GM23248 (cell line): ENCODE measurements at places on chromosomes 3 and 15. TPM values are rescaled to one million over a fixed set of nuclear protein-coding genes. Genes with fewer than 3 reads are reported as not detected.
A peak's percentile ranks its signal among the peaks of the same experiment; 100 is the strongest.

The EMC7 gene
- polyA plus RNA-seq = 229 and 236 TPM in 2 replicates

The LSMEM2 gene
- not detected in 2 replicates for polyA plus RNA-seq

GRCh38 chr3:140276703-140277102 is 341.7 kb downstream of the CLSTN2 start:
- peak; percentile 48 for DNase-seq

GRCh38 chr3:172987273-172987672 is 153.8 kb downstream of the SPATA16 start:
- no peak for DNase-seq

DNA sequence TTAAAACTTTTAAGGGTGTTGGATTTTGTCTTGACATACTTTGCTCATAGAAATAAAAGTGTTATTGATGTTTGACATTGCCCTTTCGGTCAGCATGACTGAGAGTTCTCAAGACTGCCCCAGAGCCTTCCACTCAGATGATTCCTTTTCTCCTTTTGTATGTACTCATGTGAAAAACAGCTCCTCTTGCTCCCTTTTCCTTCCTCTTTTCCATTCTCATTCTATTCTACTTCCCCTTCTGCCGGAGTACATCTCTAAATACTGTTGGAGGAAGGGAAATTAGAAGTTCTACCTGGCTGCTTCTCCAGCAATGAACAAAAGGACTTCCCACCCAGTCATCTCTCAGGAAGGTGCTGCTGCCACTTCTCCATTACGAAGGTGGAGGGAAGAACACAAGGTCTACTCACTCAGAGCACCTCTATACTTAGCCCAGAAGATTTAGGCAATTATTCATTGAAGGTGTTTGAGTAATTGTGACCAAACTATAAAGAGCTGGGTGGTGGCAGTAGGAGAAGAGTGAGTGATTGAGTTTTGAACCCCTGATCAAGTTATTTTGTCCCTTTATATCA is 163.8 kb upstream of the MBNL1 start:
- DNase-seq = no peak
